ENCODE measurements at places on chromosomes 6 and 20. TPM values are rescaled to one million over a fixed set of nuclear protein-coding genes. Genes with fewer than 3 reads are reported as not detected.

The SLC13A3 gene
- total RNA-seq: not detected

The CPXM1 gene
- total RNA-seq: 2.9 TPM

The GPANK1 gene
- 29.4 TPM for total RNA-seq

The C20orf141 gene
- total RNA-seq: not detected

The THEMIS gene
- total RNA-seq: 79.5 TPM

The SLC32A1 gene
- total RNA-seq: not detected

The MLIP gene
- total RNA-seq: not detected

The ANKRD66 gene
- total RNA-seq: not detected

The SAMD5 gene
- total RNA-seq: not detected

The PLN gene
- not detected for total RNA-seq

The PSMB1 gene
- total RNA-seq: 236 TPM

The WFDC10B gene
- total RNA-seq: not detected

The GINS1 gene
- total RNA-seq: 34.9 TPM

The SYNJ2 gene
- total RNA-seq: 28.5 TPM

The MICAL1 gene
- 17.7 TPM for total RNA-seq

The PRR18 gene
- 0.23 TPM for total RNA-seq

The VGLL2 gene
- total RNA-seq: not detected

The BTN3A1 gene
- total RNA-seq: 32.7 TPM

The PLEKHG1 gene
- total RNA-seq: 4.2 TPM

The PBOV1 gene
- total RNA-seq: not detected

The NKX2-4 gene
- total RNA-seq: not detected

The GNAS-AS1 gene
- 2.0 TPM for total RNA-seq

The DIDO1 gene
- total RNA-seq: 47.4 TPM

The CNR1 gene
- not detected for total RNA-seq

The SLC17A1 gene
- not detected for total RNA-seq

The UBE2C gene
- total RNA-seq: 149 TPM

The CLPSL2 gene
- total RNA-seq: not detected

The MYL9 gene
- total RNA-seq: not detected

The TSBP1 gene
- not detected for total RNA-seq

The HMGN4 gene
- 80.2 TPM for total RNA-seq

The ISM1 gene
- 1.4 TPM for total RNA-seq

The HMGCLL1 gene
- total RNA-seq: not detected

The CYP39A1 gene
- not detected for total RNA-seq

The BICRAL gene
- 9.7 TPM for total RNA-seq

The FERMT1 gene
- 0.09 TPM for total RNA-seq

The ASIP gene
- not detected for total RNA-seq

The C20orf202 gene
- not detected for total RNA-seq

The FAM217A gene
- total RNA-seq: not detected

The SLC16A10 gene
- 12.2 TPM for total RNA-seq

The UBE2V1 gene
- total RNA-seq: 151 TPM

The CGA gene
- total RNA-seq: not detected

The PKHD1 gene
- not detected for total RNA-seq

The TGIF2 gene
- 55.3 TPM for total RNA-seq

The IPCEF1 gene
- total RNA-seq: 23.6 TPM

The GNAS gene
- 703 TPM for total RNA-seq

The BPI gene
- total RNA-seq: not detected

The CST4 gene
- not detected for total RNA-seq

The HMGN3 gene
- total RNA-seq: 49.4 TPM

The SGK2 gene
- 0.50 TPM for total RNA-seq

The OR12D3 gene
- not detected for total RNA-seq

The NRSN2 gene
- 8.7 TPM for total RNA-seq

The BCL2L1 gene
- 182 TPM for total RNA-seq

The SYCP2L gene
- total RNA-seq: not detected
